ENCODE measurements at places on chromosomes 12 and 14. TPM values are rescaled to one million over a fixed set of nuclear protein-coding genes. Genes with fewer than 3 reads are reported as not detected.
A peak's percentile ranks its signal among the peaks of the same experiment; 100 is the strongest.

Gene IAPP
- not detected for total RNA-seq

Gene IL22
- total RNA-seq: not detected

DNA sequence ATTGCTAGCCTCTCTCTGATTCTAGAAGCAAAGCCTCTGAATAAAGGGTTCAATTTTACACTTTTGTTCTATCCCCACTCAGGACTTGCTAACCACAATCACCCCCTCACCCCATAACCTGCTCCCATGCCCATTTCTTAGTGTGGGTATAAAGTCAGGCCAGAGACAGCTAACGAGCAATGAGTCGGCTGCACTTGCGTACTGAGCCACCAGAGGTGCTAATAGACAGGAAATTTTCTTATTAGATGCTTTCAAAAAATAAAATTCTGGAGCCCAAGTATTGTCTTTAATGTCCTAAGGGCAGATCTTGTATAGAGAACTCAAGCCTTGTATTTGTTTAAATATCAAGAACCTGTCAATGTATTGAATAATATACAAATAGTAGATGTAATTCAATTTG lies 256.9 kb downstream of the SYT1 start:
- no peak for DNase-seq

DNA sequence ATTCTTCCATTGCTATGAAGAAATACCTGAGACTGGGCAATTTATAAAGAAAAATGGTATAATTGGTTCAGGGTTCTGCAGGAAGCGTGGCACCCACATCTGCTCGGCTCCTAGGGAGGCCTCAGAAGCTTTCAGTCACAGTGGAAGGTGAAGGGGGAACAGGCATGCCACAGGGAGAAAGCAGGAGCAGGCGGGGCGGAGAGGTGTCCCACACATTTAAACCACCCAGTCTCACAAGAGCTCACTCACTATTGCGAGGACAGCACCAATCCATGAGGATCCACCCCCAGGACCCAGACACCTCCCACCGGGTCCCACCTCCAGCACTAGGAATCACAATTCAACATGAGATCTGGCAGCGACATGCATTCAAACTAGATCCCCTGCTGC lies 56.0 kb upstream of the C14orf180 start:
- no peak for DNase-seq

DNA sequence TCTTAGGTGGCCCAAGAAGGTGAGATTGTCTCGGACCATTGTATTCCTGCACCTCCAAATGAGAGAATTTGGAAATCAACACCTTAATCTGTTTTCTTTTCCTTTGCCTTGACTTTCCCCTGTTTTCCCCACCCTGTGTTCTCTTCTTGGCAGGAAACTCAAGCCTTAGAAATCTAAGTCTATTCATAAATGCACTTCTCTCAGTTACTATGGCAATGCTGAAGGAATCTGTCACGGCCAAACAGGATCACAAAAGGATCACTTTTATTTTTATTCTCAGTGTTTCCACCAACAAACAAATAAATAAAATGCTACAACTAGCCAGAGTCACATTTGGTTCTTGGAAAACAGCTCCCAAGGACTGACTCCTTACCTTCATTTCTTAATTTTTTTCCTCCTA lies 270.5 kb downstream of the BCAT1 start:
- DNase-seq: no peak

Gene NID2
- total RNA-seq: 27.9 TPM

Gene RNU7-1
- total RNA-seq: not detected

DNA sequence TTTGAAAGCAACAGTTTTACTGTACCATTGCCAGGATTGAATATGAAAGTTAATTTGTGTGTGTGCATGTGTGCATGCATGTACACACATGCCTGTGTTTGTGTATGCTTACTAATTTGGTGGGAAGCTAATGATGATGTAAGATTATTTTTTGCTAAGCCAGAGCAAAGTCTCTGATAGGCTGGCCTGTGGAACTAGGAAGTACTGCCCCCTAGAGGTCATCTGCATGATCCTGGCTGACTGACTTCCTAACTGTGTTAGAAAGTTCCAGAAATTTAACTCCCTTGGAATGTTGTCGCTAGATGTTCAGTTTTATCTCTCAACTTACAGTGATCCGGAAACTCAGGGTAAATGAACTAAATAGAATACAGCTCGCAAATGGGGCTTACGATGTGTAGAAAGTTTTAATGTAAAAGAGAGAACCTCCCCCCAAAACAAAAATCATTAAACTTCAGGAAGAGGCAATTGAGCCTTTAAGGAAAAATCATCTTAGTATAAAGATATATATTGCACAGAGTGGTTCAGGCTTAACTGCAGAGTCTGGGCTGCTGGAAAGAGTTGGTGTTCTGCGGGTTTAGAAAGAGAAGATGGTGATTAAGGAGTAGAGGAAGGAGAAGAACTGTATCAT lies 34.3 kb upstream of the SLC38A1 start:
- DNase-seq: no peak

Gene PAH
- total RNA-seq: not detected

GRCh38 chr12:75505706-75506312 lies 5.6 kb downstream of the KRR1 start:
- no peak for DNase-seq

DNA sequence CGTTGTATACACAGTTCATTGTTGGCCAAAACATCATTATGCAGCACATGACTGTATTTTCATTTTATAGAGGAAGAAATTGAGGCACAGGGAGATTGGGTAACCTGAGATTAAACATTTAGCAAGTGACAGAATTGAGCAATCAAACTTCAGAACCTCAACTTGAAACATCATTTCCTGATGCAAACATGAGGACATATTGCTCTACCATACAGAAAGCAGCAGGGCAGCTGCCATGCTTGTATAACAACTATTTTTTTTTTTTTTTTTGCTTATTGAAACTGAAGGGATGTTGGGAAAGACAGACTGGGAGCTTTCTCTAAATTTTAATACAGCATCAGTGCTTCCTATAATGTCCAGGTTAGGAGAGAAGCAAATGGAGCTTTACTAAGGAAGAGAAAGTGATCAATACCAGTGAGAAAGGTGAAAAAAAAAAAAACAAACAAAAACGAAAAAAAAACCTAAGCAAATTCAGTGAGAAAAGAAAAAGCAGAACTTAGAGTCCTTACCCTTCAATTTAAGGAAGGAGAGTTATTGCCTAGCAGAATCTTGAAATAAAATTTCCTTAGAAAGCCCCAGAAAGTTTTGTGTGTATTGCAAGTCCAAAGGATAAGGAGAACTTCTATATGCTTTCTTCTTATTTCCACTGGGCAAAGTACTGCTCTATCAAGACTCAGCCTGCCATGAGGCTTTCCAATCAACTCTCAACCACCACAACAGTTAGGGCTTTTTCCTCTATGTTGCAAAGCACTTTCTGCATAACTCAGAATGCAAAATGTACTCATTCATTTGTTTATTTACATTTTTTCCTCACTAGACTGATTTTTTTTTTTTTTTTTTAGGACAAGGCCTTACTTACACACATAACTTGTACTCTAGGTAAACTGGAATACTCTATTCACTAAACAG lies 21.6 kb downstream of the BTG1 start:
- no peak for DNase-seq

DNA sequence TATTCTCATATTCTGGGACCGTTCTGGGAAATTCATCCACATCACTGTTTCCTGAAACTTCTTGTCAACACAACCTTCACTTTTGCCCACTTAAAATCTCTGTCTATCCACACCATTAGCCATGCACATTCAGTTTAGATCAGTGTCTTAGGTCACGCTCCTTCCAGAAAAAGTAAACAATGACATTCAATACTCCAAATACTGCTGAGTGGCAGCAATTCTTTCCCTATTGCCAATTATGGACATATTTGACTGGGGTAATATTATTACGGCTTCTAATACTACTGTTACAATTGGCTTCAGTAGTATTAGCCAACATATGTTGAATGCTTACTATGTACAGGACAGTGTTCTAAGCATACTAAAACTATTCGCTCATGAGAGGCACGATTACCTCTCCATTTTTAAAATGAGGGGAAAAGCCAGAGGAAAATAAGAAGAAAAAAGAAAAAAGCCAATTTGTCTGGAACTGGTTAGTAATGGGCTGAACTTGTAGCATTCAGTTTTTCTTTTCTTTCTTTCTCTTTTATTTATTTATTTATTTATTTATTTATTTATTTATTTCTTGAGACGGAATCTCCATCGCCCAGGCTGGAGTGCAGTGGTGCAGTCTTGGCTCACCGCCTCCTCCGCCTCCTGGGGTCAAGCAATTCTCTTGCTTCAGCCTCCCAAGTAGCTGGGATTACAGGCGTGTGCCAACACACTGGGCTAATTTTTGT lies 23.4 kb downstream of the LTBR start:
- DNase-seq: no peak

- no peak for DNase-seq
These were observed 9.7 kb upstream of the ZDHHC22 start for GRCh38 chr14:77151245-77151644.

Gene ACACB
- 0.59 TPM for total RNA-seq

Gene NGB
- total RNA-seq: not detected

DNA sequence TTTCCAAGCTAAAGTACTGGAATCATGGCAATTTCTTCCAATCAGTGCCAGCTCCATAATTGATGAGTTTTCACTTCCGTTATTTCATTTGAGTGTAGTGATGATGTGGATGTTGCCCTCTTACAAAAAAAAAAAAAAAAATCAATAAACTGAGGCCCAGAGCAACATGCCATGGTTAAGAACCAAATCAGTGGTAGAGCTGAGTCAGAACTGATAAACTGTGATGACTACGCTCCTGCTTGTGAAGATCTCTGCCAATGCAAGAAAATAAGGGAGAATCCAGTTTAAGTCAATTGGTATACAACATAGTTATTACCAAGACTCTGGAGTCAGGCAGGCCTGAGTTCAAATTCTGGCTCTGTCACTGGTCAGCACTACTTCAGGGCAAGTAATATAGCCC lies 102.7 kb downstream of the GPR135 start:
- DNase-seq: no peak

Gene MUCL1
- not detected for total RNA-seq

Gene GALNT8
- total RNA-seq: 2.7 TPM

DNA sequence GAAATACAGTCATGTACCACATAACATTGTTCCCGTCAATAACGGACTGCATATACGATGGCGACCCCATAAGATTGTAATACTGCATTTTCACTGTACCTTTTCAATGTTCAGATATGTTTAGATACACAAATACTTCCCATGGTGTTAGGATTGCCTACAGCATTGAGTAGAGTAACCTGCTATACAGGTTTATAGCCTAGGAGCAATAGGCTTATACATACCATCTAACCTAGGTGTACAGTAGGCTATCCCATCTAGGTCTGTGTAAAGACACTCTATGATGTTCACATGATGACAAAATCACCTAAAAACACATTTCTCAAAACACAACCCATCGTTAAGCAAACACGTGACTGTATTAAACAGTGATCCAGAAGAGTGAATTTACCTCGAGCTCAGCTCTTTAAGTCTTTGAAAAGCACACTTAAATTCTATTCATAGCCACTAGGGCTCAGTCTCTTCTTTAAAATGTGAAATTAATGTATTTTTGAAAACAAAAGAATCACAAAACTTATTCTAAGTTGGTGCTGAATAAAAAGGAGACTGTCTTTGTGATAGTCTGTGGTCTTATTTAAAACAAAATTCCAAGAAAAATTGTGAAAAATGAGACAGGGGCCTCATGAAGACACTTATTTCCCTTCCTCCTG lies 239.1 kb upstream of the ARID2 start:
- DNase-seq: no peak

Gene DPPA3
- total RNA-seq: not detected

Gene RNF212B
- total RNA-seq: not detected

DNA sequence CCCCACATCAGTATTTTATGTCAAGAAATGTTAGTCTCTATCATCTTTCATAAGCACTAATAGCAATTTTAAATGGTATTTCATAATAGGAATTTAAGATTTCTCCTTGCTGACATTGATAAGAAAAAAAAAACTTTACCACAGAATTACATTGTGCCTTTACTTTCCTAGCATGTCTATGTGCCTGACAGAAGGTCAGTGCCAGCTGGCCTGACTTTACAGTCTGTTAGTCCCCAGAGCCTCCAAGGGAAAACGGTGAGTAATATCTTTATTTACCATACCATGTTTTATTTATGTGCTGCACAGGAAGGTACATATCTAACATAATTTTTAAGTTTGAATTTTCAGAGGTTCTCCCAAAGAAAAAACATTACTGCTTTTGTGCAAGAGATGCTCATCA lies 152.0 kb upstream of the AEBP2 start:
- DNase-seq: no peak

GRCh38 chr14:63938198-63939005 lies 85.6 kb downstream of the SYNE2 start:
- DNase-seq: no peak

GRCh38 chr14:74861734-74862090 lies 14.2 kb downstream of the PROX2 start:
- DNase-seq: no peak

- no peak for DNase-seq
These were observed 1.4 kb upstream of the RDH11 start for GRCh38 chr14:67697006-67697405.

DNA sequence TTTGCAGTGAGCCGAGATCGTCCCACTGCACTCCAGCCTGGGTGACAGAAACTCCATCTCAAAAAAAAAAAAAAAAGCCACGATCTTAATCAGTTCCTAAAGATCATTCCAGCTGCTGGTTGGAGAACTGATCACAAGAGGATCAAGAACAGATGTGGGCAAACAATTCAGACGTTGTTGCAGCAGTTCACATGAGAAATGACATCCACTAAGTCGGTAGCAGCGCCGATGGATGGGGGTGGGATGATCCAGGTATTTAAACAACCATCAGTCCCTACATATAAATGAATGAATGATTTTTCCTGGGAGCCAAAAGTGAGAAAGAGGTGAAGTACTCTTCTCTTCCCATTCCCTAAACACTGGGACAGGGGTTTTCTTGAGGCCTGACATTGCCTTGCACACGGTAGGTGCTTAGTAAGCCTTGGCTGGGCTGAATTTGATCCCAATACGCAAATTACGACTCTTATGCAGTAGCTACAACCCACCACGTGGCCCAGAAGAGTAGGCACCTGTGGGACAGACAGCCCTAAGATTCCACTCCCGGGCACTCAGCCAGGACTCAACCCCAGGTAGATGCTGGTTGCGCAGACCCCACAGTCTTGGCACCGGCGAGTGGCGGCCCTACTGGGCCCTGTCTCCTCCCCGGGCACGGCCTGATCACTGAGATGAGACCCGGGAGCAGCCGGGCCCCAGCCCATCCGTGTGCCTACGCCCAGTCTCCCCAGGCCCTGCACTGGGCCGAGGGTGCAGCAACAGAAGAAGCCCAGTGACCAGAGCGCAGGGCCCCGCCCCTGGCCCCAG lies 565 bp downstream of the SPRYD3 start:
- DNase-seq: no peak

- no peak for DNase-seq
These were observed 234.3 kb upstream of the DIO2 start for GRCh38 chr14:80445605-80446004.

Gene TMEM119
- total RNA-seq: not detected

GRCh38 chr14:22500954-22501726 lies 87.9 kb downstream of the DAD1 start:
- DNase-seq: no peak

- no peak for DNase-seq
These were observed 32.5 kb downstream of the FBXO34 start for GRCh38 chr14:55303691-55304145.

GRCh38 chr14:34012978-34013720 lies 62.3 kb upstream of the EGLN3 start:
- DNase-seq: no peak

- peak; percentile 86 for DNase-seq
These were observed 8.5 kb downstream of the WSB2 start for GRCh38 chr12:118052324-118053070.

- DNase-seq: no peak
These were observed 589 bp downstream of the ATF1 start for GRCh38 chr12:50764286-50765094.

Gene SIX4
- 3.2 TPM for total RNA-seq
